ENCODE measurements at places on chromosomes 6 and 20. TPM values are rescaled to one million over a fixed set of nuclear protein-coding genes. Genes with fewer than 3 reads are reported as not detected.

NRSN1 gene
- total RNA-seq = 0.83 TPM

DDR1 gene
- 18.6 TPM for total RNA-seq

ACOT8 gene
- total RNA-seq = 41.9 TPM

GRCh38 chr20:2149507-2149906 is 47.9 kb downstream of the STK35 start:
- no peak for DNase-seq

GRCh38 chr6:145206247-145206907 is 528.9 kb downstream of the EPM2A start:
- no peak for DNase-seq

GRCh38 chr6:143692696-143693095 is 14.9 kb downstream of the PHACTR2 start:
- no peak for DNase-seq

DNA sequence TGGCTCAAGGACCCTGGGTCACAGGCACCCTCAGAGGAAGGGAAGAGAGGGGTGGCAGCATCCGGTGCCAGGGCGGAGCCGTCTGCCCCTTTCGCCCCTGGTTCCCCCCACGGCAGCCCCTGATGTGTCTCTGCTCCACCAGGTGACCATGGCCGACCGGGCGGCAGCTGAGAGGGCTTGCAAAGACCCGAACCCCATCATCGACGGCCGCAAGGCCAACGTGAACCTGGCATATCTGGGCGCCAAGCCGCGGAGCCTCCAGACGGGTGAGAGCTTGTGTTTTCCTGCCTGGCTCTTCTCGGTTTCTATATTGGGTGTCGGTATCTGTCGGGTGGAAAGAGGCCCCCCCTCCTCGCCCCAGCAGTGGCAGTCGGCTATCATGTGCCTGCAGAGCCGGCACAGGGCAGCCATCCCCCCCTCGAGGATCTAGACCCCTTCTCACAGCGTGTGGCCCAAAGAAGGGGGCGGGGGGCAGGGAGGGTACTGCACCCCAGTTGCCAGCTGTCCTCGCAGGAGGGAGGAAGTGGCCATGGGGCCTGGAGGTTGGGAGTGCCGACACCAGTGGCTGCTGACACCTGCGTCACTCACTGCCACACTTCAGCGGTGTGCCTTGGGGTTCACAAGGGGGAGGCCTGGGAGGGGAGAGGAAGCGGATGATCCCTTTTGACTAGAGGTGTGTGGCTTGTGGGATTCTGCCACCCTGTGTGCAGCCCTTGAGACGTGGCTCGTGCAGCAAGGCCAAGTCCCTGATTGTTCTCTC is 1.5 kb downstream of the RBM38 start:
- DNase-seq = no peak

DNA sequence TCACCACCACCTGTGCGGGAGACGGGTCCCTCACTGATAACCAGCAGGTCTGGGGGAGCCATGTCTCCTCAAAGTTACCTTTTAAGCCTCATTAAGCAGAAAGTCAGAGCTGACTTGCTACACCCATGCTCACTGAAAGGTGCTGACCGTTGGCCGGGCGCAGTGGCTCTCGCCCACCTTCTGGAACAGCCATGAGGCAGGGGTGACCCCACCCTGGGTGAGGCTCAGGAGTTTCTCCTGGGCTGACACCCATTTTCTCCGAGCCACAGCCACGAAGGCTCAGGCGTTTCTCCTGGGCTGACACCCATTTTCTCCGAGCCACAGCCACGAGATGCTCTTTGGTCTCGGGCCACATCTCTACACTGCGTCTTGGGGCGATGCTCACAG is 10.2 kb downstream of the BHLHE23 start:
- no peak for DNase-seq

GRCh38 chr6:150687508-150687907 is 87.8 kb downstream of the PLEKHG1 start:
- no peak for DNase-seq

All from esophagus muscularis mucosa (tissue), 4 donors.